ENCODE measurements at places on chromosomes 4 and X.

DNA sequence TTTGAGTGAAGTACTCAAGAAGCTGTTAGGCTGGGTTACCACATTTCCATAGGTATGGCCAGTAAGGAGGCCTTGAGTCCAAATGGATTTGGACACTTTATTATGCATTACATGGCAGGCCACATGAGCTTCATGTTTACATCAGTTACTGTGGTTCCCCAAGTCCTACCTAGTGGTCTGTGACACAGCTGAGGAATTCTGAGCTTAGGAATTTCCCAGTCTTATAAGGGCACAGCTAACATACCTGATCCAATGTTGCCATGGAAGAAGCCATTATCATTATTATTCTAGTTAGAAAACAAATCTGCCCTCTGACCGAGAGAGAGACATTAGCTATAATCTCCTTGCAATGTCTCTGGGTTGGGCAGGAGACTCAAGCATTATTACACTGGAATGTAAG is 174.4 kb upstream of the NUDT10 start:
- DNase-seq, result no peak

GRCh38 chr4:113024388-113024787 is 25.1 kb upstream of the ANK2 start:
- DNase-seq, result no peak

DNA sequence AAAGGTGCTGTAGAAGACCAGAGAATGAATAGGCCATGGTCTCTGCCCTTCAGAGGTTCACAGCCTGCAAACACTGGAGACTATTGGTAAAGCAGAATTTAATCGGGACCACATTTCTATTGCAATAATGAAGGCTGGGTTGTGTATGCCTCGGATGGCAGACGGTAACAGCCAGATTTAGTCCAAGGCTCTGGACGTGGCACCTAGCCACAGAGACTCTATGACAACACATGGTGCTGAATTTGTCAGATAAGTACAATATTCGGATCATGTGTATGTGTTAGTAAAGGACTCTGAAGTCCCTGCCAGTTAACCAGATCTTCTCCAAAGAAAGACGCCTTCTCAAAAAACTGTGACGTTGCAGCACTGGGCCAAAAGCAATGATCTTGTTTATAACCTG is 129.0 kb downstream of the DCTD start:
- no peak for DNase-seq

DNA sequence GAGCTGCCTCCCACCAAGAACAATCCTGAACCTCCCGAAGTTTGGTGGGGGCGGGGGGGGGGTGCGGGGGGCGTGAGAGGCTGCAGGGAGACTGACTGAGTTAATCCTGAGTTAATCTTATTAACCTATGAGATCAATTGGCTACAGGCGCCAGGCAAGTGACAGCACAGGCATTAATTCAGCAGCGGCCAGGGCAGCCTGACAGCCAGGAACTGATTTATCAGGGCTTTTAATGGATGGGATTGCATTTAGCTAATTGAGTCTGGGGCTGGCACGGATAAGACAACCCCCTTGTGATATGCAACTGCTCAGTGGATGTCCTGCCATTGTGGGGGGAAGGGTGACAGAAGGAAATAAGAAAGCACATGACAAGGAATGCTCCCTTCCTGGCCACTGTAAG is 16.3 kb downstream of the RTL5 start:
- no peak for DNase-seq

GRCh38 chrX:129534816-129535578 is 5.1 kb upstream of the OCRL start:
- DNase-seq, result no peak

GRCh38 chr4:157772907-157773306 is 399.9 kb downstream of the GASK1B start:
- DNase-seq, result no peak

- no peak for DNase-seq
Observed at GRCh38 chrX:138925330-138925729, 213.8 kb upstream of the FGF13 start.

GRCh38 chr4:661881-662761 is 12.0 kb downstream of the ATP5ME start:
- DNase-seq, result no peak

GRCh38 chr4:26987191-26987590 is 126.5 kb downstream of the STIM2 start:
- DNase-seq, result no peak
